ENCODE measurements at places on chromosomes 5 and 9.
A peak's percentile ranks its signal among the peaks of the same experiment; 100 is the strongest.

DNA sequence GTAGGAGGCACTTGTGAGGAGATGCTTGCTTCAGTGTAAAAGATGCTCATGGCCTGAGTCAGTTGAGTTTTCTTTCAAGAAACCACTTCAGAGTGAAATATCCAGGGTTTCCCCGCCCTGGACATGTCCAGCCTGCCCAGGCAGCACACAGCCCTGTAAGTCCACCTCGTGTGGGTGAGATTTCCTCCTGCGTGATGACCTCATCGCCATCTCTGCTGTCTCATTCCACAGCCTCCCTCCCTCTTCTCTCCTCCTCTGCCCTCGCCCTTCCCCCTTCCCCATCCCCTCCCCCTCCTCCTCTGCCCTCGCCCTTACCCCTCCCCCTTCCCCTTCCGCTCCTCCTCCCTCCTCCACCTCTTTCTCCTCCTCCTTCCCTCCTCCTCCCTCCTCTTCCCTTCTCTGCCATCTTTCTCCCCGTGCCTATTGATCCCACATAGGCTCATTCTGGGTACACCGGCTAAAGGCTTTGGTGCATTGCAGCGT is 34.0 kb upstream of the NCS1 start:
- DNase-seq: peak; percentile 37

GRCh38 chr5:165161204-165161603 is 1655.8 kb downstream of the MAT2B start:
- no peak for DNase-seq

- DNase-seq: no peak
Measured at GRCh38 chr5:177591690-177592009, 353 bp upstream of the TMED9 start.

DNA sequence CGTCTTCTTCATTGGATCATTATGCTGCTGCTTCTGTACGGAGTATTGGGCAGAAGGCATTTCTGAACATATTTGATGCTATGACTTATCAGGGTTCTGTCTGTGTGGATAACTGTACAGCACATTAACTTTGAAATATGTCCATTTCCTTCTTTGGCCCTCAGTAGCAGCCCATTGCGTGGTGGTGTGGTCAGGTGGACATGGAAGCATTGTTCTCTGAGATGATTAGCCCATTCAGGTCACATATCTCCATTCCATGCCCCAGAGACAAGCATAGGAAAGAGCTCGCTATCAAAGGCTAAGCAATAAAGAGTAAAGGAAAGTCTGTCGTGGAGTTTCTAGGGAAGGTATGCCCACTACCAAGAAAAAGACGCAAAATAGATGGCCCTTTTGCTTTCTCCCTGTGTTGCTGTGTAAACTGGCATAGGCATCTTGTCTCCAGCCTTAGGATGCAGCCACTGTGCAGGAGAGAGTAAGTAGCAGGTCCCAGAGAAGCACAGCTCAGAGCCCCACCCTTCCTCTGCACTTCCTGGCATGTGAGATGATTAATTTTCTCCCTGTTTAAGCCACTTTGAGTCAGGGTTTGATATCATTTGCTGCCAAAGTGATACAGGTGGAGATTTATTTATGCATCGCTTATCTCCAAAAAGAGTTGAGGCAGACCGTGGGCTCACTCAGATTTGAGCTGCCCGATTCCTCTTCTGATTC is 221.9 kb downstream of the PDZD2 start:
- DNase-seq: no peak

DNA sequence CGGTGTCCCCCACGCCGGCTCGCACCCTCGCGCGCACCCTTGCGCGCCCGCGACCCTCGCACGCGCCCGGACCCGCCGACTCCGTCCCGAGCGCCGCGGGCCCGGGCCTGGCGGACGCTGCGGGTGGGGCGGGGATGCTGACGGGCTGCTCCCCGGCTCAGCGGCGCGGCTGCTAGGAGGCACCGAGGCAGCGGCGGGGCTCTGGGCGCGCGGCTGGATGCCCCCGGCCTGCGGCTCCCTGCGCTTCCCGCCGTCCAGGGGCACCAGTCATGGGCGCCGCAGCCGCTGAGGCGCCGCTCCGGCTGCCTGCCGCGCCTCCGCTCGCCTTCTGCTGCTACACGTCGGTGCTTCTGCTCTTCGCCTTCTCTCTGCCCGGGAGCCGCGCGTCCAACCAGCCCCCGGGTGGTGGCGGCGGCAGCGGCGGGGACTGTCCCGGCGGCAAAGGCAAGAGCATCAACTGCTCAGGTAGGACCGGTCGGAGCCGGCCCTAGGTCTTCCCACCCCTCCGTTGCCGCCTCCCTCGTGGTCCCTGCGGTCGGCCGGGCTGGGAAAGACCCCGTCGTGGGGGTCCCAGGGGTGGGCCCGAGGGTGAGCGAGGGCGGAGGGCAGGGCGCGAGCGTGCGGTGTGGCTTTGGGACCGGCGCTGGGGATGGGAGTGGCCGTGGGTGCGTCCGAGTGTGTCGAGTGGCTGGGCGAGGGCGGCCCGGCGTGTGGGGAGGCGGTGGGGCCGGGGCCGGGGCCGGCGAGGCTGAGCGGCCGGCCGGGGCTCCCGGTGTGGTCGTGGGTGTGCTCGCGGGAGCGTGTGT is 530 bp downstream of the TMEFF1 start:
- peak; percentile 64 for DNase-seq
